AG09319 (cell line): ENCODE measurements at places on chromosomes 5 and 9.

DNA sequence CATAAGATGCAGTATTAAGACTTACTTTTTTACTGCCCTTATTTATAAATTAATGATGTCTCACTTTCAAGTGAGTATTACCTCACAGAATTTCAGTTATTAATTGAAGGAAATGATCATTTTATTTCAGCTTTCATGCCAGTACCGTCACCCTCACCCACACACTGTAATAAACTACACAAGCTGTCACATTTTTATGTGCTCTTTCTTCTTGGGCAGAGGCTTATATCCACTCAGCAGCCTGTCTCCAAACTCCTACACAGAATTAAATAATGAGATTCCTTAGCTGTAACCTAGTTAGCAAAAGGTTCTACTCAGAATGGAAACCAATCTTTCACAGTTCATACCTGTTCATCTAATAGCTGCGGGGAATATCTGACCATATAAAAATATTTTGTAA, 1915.8 kb upstream of the CDH6 start:
- no peak for DNase-seq

GRCh38 chr9:129834489-129835127, 467 bp downstream of the C9orf78 start:
- no peak for DNase-seq

DNA sequence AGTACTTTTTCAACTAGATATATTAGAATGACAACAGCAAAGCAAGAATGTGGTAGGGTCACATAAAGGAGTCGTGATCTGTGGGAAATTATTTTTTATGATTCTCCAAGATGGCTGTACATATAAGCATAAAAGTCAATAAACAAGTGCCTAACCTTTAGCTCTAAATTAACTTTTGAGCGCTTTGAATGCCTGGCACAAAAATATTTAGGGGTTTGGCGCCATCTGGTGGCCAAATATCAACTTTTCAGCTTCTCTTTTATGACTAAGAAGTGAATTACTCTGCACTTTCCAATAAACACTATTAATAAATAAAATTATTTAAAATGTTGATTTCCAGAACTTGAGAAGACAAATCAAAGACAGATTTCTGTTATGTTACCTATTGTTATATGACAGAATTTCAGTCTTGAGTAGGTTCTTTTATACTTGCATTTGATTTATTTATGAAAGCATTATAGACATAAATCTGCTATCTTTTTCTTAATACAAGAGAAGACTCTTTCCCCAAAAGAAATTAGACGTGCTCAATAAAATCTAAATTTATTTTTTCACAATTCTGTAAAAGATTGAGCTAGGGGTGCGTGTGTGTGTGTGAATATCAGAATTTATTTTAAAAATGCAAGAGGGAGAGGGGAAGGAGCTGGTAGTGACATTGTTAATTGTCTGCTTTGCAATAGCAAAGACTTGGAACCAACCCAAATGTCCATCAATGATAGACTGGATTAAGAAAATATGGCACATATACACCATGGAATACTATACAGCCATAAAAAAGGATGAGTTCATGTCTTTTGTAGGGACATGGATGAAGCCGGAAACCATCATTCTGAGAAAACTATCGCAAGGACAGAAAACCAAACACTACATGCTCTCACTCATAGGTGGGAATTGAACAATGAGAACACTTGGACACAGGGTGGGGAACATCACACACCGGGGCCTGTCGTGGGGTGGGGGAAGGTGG, 36.7 kb upstream of the ARRDC3 start:
- DNase-seq, result peak; percentile 24

- DNase-seq, result no peak
Observed at GRCh38 chr9:78234810-78235209, 1.1 kb upstream of the CEP78 start.

GRCh38 chr5:63963080-63963735, 963 bp upstream of the HTR1A start:
- DNase-seq, result peak; percentile 18

DNA sequence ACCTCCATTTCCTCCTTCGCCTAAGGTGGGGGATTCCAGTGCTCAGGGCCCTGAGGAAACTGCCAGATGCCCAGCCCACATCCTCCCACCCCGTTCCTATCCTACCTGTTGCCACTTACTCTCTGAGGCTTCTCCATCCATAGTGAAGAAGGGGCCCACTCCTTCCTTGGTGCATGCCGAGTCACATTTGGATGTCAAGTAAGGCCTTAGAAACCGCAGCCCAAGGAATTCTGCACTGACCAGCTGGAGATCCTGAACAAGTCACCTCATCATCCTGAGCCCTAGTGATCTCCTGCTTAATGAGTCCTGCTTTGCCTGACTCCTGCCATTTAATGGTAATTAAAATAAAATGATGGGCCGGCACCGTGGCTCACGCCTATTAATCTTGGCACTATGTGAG, 6.7 kb upstream of the TNIP1 start:
- DNase-seq, result no peak

GRCh38 chr5:126538579-126538978, 56.4 kb downstream of the ALDH7A1 start:
- no peak for DNase-seq

DNA sequence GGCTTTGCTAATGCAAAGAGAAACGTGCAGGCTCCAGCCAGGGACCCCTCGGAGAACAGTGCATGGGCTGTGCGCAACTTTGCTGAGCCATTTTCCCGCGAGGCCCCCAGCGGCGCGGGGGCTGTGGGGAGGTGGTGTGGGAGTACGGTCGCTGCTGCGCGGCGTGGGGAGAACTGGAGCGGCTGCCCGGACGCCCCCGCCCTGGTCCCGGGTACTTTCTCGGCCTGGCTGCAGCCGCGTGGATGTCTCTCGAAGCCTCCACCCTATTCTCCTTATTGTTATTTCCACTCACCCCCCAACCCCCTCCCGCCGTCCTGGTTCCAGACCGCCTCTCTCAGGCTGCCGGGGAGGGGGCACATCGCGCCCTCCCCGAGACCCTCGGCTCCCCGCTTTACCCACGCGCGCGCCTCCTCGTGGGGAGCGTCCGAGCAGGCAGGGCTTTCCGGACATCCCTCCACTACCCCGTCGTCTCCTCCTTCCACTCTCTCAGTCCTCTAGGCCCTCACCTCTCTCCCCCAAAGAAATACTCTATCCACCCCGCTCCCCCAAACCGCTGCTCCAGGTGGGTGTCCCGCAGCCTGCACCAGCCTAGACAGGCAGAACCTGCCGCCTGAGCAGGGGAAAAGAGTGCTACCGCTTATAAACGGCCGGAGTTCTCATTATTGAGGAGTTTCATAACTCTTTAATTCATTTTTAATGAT, 68.6 kb upstream of the TBCA start:
- DNase-seq, result no peak

- no peak for DNase-seq
Observed at GRCh38 chr5:143057580-143057999, 287.4 kb downstream of the ARHGAP26 start.

DNA sequence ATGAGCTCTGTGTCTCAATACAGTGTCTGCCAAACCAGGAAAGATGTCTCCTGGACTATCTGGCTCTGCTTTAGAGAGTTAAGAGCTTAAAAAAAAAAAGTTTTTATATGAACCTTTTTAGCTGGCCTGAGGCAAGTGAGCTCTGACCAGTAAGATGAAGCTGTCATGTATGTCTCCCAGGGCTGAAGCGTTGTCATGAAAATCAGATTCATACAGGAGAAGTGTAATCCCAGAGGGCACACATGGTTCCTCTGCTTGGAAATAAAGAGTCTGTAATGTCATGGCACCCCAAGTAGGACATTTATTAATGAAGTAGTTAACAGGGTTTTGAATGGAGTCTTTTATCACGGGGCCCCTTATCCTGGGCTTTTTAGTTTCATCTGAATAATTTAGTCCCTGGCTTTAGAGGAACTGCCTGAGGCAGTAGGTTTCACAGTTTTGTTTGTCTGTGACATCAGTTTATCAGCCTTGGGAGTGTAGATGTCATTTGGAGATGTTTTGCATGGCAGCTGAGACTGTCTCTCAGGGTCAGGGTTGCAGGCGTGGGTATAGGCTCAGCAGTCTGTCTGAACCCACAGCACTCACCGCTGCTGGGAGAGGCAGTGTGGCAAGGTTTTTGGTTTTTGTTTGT, 223.3 kb downstream of the DIRAS2 start:
- DNase-seq, result no peak
